ENCODE measurements at places on chromosomes 2 and 18.

GRCh38 chr18:8703092-8703709, 2.2 kb upstream of the MTCL1 start:
- ATAC-seq = no peak

DNA sequence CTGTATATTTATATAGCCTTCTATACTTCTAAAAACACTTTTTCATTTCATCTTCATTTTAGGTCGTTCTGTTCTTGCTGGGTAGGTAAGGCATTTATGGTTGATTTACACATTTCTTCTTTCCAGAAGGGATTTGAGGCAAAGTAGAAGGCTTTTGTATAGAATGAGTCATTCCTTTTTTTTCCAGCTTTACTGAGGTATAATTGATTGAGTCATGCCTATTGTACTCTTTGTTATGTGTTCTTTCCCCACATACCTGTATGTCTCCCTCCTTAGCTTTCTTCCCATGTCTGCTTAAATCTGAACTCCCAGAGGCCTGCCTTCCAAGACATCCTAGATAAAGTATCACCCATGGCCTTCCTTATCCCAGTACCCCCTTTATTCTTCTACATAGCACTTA, 4.8 kb upstream of the CDC42EP3 start:
- no peak for ATAC-seq

DNA sequence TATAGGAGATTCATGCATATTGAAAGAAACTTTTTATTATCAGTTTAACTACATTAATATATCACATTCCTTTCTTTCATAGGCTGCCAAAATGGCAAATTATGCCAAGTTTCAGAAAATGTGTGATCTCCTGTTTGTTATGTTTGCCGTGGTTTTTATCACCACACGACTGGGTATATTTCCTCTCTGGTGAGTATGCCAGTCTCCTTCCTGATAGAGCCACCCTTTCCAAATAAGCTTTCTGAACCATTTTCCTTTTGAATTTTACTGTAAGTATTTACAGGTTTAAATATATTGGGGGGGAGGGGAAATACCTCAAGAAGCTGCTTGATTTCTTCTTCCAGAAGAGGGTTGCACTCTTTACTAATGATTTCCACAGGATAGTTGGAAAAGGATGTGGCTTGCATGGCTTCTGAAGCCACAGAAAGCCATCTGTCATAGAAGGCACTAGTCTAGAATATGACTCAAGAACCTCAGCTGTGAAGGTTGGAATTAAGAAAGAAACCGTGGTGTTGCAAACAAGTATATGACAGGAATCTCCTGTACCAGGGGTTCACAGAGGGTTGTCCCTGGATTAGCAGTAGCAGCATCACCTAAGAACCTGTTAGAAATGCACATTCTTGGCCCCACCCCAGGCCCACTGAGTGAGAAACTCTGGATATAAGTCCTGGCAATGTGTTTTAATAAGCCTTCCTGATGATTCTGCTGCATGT, 84.5 kb upstream of the NOSTRIN start:
- no peak for ATAC-seq

DNA sequence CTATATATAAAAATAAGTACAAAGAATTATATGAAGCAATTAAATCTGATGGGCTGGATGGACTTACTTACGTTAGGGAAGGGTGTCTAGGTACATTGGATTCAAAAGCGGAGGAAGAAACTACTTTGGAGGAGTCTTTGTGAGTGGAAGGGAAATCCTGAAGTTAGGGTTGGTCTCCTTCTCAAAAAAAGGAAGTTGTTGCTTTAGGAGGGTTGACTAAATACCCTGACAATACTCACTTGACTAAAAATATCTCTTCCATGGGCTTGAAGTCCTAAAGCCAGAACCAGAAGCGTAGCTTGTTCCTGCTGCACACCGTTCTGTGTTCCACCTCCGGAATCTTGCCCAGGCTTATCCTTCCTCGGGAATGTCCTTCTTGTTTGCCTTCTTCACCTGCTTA, 143.3 kb upstream of the ZEB2 start:
- no peak for ATAC-seq

GRCh38 chr2:223460774-223461211, 141.4 kb downstream of the SCG2 start:
- no peak for ATAC-seq

GRCh38 chr2:217223222-217223930, 363.5 kb upstream of the TNP1 start:
- peak; percentile 89 for ATAC-seq

DNA sequence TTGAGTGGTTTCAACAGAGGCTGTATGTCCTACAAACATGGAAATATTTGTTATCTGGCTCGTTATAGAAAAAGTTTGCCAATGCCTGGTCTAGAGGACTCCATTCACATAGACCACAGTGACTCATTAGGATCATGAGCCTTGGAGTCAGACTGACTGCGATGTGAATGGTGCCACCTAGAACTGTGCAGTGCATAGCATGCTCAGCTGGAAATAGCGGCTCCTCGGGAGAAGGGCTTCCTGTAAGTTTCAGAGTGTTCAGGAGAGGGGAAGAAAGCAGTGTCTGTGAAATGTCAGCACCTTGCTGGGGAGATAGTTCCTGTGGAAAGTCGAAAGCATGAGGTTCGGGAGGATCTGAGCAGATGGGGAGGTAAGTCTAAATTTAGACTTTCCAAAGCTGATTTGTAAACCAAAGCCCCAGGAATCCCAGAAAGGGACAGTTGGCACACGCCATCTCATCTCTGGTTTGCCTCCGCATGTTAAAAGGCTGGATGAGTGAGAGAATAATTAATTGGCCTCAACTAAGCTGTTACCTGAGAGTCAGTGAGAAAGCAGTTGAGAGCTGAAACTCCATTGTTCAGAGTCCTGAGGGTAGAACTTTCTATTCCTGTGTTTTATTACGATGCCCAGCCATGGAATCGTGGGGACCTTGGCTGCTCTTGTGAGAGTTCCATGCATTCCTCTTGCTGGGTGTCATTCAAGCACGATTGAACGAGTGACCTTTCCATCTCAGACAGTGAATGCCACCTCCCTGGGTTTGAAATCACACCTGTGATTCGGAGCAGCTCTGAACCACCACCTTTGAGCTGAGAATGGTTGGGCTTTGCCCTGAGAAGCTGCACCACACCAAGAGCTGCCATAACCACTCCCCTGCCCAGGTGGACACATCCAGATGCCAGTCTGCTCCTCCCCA, 99.5 kb downstream of the MAPK4 start:
- no peak for ATAC-seq

DNA sequence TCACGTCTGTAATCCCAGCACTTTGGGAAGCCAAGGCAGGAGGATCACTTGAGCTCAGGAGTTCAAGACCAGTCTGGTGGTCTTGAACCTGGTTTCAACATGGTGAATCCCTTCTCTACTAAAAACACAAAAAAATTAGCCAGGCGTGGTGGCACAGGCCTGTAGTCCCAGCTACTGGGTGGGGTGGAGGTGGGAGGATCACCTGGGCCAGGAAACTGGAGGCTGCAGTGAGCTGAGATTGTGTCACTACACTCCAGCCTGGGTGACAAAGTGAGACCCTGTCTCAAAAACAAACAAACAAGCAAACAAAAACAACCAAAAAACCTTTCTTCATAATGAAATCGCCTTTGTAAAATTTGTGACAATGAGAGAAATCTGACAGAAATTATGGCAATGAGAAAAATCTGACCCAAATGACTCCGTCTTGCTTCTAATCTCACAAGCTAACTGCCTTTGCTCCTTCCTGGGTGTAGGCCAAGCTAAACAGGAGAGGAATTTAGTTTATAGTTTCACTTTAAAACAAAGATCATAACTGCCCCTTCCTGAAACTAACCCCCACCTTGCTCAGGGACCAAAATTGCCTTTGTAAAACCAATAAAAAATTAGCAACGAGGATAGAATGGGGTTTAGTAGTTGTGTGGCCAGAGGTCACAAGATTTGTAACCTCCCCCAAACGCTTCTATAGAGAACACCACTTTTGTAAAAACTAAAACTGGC, 60.7 kb upstream of the KIF5C start:
- no peak for ATAC-seq

DNA sequence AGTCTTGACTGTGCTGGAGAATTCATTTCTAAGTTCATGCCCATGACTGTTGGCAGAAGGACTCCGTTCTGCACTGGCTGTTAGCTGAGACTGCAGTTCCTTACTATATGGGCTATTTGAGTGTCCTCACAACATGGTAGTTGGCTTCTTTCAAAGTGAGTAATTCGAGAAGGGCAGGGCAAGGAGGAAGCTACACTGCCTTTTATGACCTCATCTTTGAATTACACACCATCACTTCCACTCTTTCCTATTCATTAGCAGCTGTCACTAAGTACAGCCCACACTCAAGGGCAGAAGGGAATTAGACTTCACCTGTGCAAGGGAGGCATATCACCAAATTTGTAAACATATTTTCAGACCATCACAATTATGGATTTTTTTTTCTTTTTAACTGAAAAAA, 55.9 kb upstream of the EPAS1 start:
- no peak for ATAC-seq

DNA sequence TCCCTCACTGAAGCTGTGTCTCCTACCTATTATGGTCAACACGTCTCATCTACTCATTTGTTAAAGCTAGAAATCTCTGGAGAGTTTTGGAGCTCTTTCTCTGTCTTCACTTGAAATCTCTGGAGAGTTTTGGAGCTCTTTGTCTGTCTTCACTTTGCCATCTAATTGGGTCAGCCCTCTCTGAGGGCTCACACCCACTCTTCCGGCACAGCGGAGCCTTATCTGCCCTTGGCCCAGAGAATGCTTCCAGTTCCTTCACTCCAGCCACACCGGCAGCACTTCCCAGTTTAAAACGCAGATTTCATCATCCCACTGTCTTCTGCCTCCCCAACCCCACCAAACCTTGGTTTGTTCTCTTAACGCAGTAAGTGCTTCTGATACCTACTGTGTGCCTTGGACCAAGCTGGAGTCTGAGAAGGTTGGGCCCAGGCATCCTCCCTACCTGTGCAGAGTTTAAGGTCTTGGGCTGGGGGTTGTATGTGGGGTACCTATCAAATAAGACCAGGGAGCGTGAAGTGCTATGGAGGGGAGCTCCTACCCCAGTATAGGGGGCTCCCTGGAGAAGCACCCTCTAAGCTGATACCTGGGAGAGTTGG, 5.0 kb downstream of the HPCAL1 start:
- ATAC-seq = no peak

DNA sequence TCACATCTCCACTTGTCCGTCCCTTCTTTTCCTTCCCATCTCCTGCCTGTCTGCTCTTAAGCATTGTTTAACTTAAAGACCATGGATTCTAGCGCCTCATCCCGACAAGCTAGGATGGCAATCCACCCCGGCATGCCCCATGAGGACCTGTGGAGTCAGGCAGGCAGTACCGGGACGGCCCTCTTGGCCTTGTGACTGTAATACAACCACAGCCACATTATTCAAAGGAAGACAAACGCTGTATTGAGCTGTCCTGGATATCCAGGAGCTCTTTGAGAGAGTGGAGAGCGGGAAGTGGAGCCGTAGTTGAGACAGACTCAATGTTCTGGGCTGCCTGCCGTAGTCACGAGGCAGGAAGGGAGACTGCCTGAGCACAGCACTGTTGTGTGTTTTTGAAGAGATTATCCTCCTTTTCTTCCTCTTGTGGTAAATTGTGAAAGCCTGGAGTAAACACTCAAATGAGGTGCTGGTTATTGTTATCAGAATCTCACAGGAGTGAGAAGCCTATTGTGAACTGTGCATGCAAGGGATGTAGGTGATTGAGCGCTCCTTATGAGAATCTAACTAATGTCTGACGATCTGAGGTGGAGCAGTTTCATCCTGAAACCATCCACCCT, 929.8 kb upstream of the CNTNAP5 start:
- ATAC-seq = no peak

DNA sequence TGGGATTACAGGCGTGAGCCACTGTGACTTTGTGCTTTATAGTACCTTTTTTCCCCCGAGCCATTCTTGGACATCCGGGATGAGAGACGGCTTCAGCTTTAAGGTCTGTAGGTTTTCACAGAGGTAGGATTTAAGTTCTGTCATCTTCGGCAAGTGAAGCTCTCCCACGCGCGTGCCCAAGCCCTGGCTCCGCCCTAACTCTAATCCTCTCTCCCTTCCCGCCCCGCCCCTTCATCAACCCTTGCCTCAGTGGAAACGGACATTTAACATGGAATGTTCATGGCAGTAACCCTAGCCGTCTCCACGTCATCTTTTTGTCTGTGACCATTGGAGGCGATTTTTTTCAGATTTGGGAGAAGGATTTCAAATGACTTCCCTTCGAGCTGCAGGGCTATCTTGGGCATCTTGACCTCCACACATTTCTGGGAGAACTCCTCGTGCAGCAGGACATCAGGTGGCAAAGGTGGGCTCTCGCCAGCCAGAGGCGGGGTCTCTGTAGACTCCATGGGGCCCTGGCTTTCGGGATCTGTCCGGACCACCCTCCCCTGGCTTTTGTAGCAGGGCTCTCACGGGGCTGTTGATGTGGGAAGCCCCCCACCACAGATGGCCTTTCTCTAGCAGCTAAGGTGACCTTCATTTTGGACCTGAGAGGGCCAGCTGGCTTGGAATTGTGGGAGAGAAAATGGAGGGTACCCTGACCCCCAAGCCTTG, 6.8 kb downstream of the COLEC11 start:
- no peak for ATAC-seq

DNA sequence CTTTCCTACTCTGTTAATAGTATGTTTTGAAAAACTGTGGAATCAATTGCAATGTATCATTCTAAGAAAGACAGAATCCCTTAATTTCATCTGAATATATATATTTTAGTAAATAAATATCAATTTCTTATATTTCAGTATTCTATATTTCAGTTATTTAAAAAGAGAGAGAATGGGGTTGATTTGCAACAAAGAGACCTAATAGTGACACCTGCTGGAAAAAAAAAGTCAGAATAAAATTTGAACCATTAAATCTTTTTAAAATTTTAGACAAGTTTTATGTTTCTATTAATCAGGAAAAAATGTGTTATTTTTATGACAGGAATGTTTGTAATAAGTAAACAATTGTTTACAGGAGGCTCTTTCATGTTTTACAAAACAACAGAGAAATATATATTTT, 20.7 kb upstream of the CCNT2 start:
- ATAC-seq = no peak

DNA sequence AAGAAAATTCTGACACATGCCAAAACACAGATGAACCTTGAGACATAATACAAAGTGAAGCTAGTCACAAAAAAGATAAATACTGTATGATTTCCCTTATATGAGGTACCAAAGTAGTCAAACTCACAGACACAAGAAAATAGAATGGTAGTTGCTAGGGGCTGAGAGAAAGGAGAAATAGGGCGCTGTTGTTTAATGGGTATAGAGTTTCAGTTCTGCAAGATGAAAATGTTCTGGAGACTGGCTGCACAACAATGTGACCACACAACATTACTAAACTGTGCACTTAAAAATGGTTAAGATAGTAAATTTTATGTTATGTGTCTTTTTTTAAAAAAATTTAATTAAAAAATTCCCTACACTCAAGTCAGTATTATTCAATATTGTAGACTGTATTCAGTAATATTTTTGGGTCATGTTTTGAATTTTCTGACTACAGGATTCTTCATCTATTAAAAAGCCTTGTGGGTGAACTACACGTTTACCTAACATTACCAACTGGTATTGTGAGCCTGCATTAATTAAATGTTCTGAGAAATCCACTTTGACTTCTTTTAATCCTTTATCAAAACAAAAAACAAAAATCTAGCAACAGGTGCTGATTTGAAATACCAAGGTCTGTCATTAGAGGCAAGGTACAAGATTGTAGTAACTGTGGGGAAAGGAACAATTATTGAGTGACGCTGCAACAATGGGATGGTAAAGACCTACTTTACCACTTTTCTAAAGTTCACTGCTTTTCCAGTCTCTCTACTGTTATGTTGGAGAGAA, 140.8 kb upstream of the ZFP36L2 start:
- ATAC-seq = no peak
